Activated CD4-positive, alpha-beta T cell treated with anti-CD3 and anti-CD28 coated beads, Interleukin-2, Interleukin-4, amounts not matched to agents 100 ng/mL and 50 ng/mL, durations not matched to agents 16 hours and 8 hours (primary cell): ENCODE measurements at places on chromosomes 12 and 14.
A peak's percentile ranks its signal among the peaks of the same experiment; 100 is the strongest.

GRCh38 chr14:84107835-84108343 is 1422.1 kb upstream of the FLRT2 start:
- no peak for DNase-seq

DNA sequence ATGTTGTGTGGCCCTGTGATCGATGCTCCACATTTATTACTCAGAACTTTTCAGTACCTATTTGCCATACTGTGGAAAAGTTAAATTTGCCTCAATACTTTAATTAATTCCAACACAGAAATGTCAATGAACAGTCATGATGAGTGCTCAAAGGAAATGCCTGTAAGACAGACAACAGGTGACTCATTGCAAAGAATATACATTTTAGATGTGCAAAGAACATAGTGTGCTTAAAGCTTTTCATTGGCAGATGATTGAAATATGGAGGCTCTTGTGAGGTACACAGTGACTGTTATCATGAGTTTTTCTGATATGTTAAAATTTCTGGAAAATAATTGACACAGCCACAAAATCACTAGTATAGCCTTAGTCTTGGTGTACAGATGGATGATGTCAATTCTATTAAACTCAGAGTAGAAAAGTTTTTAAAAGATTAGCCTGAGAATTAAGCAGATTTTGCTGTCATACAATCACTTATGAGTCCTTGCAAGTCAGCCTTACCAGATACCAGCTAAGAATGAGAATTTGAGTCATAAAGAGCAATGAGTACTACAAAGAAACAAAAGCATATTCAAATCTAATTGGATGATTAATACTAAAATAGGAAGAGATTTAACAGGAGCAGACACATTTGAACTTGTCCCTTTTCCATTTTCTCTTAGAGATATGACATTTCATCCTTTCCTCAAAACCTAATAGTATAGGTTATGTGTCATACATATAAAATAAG is 544.1 kb downstream of the KCNH5 start:
- no peak for DNase-seq

GRCh38 chr14:84937016-84937415 is 592.9 kb upstream of the FLRT2 start:
- no peak for DNase-seq

- DNase-seq = peak; percentile 48
These were observed 84.4 kb downstream of the C2CD5 start for GRCh38 chr12:22459838-22460490.

GRCh38 chr12:113420996-113421595 is 1.1 kb upstream of the SDSL start:
- no peak for DNase-seq

DNA sequence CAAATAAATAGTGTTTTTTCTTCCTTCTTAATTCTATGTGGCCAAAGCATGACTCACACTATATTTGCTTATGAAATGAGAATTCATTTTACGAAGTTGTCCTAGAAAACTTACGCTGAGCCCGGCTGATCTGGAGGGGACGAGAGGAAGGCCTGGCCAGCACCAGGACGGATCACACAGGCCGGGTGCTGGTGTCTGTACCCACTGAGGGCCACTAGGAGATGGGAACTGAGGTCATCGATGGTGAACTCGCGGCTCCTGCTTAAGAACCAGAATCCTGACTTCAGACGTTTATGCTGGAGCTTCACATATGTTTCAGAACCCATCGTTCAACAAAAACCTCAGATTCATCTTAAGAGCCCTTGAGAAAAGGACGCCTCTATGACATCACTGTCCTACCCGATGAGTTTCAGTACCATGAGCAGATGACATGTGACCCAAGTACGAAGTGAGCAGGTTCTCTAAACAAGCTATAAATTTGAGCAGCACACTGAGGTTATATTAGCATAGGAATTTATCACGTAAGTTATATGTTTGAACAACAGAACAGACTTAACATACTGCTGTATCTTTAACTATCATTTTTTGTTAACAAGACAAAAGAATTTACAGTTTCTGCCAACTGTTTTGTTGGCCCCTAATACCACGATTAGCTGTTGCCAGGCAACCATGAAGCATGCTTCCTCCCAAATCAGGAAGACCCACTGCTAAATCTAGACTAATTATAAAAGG is 111.9 kb downstream of the FOXN3 start:
- no peak for DNase-seq
